Fibroblast of mammary gland (primary cell): ENCODE measurements at places on chromosomes 12 and 14.
A peak's percentile ranks its signal among the peaks of the same experiment; 100 is the strongest.

DNA sequence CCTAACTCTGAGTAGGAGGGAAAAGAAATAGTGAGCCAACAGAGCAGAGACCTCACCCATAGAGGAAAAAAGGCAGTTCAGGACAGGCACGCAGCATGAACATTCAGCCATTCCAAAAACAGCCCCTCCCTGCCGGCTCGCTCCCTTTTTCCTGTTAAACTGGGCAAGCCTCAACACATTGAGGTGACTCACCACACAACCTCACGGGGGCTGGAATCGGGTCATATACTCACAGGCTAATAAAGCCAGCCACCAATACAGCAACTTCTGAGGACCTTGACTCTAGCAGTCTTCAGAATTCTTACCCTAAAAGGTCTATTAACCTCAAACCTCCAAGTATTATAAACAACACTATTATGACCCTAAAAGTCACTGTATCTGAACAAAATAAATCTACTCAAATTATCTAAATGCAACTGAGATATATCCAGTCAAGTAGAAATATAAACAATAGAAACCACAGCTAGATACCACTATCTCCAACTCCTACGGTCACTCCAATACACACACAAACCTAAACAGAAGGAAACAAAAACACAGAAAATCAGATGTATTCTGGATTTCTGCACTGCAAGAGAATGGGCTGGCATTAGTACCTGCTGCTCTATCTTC, 6.3 kb downstream of the YBX3 start:
- DNase-seq = peak; percentile 92

DNA sequence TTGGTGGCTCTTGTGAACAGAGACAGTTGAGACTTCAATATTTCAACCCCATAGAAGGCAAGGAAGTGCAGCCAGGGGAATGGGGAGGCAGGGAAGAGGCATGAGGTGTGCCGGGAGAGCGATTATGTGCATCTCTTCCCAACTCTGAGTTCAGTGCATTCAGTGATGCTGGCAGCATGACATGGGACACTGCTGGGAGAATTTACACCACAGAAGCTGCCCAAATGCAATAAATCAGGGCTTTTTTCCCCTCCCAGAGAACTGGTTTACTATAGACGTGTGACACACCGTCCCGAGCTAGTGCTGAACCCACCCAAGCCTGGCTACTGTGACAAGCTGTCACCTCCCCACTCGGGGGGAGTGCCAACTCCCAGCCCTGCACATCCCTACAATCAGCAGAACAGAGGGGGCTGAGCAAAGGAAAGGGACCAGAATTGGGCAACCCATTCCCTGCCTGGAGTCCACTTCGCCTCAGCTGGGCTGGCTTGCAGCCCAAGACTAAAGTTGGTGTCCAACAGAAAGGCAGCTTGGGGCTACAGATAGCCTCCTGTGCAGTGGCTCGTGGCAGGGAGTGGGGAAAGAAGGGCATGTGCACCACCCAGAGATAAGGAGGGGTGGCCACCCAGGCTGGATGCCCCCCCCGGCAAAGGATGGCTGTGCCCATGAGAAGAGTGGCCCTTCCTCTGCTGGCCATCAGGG, 16.7 kb downstream of the AHSA1 start:
- DNase-seq = no peak

DNA sequence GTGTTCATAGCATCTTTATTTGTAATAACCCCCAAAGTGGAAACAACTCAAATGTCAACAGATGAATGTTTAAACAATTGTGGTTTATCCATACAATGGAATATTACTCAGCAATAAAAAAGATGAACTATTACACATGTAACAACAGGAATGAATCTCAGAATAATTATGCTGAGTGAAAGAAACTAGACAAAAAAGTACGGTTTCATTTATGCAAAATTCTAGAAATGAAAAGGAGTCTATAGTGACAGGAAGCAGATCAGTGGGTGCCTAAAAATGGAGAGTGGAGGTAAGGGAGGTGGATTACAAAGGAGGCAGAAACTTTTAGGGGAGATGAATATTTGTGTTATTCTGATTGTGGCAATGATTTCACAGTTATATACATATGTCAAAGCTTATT, 4.8 kb downstream of the PRKCH start:
- DNase-seq = no peak

DNA sequence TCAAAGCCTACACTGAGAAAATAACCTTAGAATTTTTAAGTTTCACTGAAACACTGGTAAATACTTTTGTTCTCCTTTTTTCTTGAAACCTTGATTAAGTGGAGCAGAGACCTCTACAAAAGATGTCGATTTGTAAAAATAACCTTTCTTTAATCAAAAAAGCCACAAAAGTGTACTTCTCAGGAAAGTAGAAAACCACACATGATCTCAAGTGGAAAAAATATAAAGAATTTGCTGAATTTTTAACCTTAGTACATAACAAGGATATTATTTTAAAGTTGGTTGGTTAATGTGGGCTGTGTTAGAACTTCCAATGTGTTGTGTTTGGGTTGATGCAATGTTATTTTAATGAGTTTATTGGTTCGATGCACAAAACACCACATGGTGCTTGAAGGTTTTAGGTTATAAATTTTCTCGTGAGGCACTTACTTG, 8.6 kb downstream of the LGR5 start:
- no peak for DNase-seq

DNA sequence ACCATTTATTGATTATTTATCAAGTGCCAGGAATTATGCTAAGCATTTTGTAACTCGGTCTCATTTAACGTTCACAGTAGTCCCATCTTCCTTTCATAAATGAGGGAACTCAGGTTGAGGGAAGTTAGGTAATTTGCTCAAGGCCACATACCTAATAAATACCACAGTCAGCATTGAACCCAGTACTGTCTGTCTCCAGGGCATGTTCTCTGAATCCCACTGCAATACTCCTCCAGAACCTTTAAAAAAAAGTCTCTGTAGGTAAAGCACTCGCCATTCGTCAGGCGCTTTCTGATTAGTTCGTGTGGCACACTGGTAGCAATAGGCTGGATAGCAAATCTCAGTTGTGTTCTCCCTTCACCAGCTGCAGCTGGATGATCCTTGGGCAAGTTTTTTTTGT, 14.3 kb downstream of the SLC17A8 start:
- DNase-seq = no peak

GRCh38 chr12:4849115-4849541, 60.6 kb upstream of the KCNA1 start:
- DNase-seq = peak; percentile 60
